ENCODE measurements at places on chromosomes 6 and 20.

DNA sequence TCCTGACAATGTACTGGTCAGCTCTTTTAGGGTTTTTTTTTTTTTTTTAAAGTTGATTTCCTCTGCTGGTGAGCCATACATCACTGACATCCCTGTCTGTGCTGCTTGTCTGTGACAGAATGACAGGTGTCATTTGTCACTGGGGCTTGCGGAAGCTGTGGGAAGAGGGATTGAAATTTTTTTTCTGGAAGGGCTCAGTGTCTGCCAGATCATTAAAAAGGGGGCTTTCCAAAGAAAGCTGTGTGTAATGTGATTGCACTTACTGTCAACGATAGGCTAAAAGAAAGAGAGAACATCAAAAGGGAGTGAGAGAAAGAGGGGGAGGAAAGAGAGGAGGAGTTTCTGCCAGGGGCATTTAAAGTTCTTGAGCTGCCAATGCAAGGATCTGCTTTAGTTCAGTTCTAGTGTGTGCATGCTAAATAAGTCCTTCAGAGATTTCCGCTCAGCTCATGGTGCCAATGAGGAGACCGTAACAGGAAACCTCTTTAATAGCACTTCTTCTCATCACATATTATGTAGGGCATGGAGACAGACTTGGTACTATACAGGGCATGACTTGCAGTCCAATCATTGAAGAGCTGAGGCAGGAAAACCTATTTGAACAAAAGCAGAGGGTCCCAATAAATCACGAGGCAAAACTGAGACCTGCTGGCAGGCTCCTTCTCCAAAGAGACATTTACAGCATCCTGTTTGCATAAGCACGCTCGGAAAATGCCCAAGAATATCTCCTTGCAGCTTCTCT, 177.2 kb downstream of the TSHZ2 start:
- DNase-seq: no peak

- no peak for DNase-seq
Observed at GRCh38 chr20:33024243-33024560, 7.2 kb upstream of the BPIFB6 start.

DNA sequence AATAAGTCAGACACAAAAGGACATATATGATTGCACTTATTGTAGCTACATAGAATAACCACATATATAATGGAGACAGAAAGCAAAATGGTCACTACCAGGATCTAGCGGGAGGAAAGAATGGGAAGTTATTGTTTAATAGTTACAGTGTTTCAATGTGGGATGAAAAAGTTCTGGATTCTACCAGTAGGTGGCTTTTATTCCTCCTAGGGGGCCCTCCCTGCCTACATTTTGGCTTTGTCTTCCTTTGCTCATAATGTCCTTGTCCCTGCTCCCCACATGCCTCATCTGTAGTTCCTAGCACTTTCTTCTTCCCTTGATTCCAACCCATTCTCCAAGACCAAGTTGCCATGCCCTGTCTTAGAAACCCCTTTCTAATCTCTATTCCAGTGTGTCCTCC, 16.3 kb downstream of the ZNF133 start:
- no peak for DNase-seq

- no peak for DNase-seq
Observed at GRCh38 chr6:160060920-160061447, 60.6 kb upstream of the SLC22A1 start.

GRCh38 chr6:75748743-75749538, at the start of gene MYO6:
MYO6 (plus strand) TSS chr6:75749239; CDS start chr6:75817548, 68,309 bp downstream.
- peak; percentile 47 for DNase-seq

GRCh38 chr20:44166477-44166876, 20.5 kb downstream of the JPH2 start:
- DNase-seq: no peak

DNA sequence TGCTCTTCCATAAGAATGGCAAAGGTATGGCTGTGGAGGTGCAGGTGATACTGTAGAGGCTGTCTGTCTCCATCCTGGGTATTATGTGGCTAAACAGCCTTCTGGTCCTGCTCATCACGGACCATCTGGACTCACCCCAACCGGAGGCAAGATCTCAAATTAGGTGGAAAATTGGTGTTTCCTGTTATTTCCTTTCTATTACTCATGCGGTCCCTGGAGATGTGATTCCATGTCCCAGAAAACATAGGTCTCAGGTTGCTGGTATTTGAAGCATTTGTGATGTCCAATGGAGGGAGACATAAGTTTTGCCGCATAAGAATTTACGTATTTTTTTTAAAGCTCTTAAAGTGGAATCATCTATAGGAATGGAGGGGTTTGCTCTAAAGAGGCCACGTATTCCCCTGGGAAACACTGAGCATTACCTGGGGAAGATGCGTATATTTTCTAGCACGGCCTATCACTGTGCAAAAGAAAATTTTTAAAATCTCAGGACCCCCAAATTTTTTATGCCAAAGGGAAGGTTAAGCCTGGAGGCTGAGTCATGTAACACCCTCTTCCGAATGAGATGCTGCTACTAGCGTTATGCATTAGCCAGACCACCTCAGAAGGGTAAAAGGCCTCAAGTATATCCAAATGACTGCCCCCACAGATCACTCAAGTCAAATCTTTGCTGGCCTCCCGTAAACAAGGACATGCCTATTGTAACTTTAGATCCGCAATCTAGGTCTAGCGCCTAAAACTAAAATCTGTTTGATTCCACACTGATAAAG, 22.4 kb upstream of the PBOV1 start:
- no peak for DNase-seq

- DNase-seq: no peak
Observed at GRCh38 chr20:41213150-41213820, 75.9 kb downstream of the PLCG1 start.

GRCh38 chr6:3244003-3244831, 14.5 kb upstream of the PSMG4 start:
- DNase-seq: no peak

GRCh38 chr6:21529431-21529830, 64.1 kb upstream of the SOX4 start:
- no peak for DNase-seq

- DNase-seq: peak; percentile 72
Observed at GRCh38 chr6:6645261-6645917, 56.9 kb downstream of the LY86 start.

DNA sequence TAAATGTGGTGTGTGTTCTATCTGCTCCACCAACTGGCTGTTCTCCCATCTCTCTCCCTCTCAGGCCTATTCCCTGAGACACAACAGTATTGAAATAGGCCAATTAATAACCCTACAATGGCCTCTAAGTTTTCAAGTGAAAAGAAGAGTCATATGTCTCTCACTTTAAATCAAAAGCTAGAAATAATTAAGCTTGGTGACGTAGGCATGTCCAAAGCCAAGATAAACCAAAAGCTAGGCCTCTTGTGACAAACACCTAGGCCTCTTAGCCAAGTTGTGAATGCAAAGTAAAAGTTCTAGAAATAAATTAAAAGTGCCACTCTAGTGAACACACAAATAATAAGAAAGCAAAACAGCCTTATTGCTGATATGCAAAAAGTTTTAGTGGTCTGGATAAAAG, 29.9 kb downstream of the MTCL3 start:
- no peak for DNase-seq

DNA sequence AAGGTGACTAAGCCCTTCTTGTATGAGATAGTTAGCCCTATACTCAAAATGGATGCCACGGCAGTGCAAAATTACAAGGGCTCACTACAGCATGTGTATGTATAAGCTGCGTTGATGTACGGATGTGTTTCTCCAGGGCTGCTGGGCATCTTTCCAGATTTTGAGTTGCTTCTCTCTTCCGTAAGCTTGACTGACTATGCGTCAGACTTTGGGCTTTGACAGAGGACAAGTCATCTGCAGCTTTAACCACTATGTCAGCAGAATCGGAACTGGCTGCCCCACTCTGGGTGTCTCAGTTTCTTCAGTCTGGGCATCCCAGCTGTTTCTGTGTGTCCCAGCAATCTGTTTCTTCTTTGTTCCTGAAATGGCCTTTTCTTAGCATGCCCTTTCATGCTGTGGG, 241.6 kb downstream of the BTBD3 start:
- DNase-seq: no peak

GRCh38 chr6:313087-313486, 20.8 kb downstream of the DUSP22 start:
- peak; percentile 74 for DNase-seq

GRCh38 chr6:44556046-44556445, 168.5 kb downstream of the CDC5L start:
- DNase-seq: peak; percentile 21

DNA sequence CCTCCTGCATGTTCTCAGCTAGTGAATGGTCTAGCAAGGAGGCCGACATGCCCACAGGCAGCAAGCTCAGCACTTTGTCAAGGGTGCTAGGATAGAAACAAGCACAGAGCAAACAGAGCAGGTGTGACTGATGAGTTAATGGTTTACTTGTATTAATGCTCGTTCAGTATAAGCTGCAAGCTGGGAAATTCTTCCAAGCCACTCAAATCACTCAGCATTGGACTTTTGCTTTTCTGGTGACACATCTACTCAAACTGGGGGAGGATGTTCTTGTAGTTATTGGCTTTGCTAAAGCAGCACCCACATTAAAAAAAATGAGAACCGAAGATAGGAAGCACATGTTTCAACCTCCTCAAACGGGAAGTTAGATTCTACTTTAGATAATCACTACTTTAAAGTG, 43.1 kb upstream of the NEDD9 start:
- DNase-seq: peak; percentile 94

- DNase-seq: no peak
Observed at GRCh38 chr20:62355878-62356588, 11.1 kb downstream of the LAMA5 start.

- DNase-seq: peak; percentile 90
Observed at GRCh38 chr6:684831-685636, 7.9 kb downstream of the EXOC2 start.

- DNase-seq: no peak
Observed at GRCh38 chr6:148183776-148184175, 158.9 kb upstream of the SASH1 start.

Data from inflammatory macrophage treated with lipopolysaccharide for 4 hours (primary cell).